Stimulated activated CD4-positive, alpha-beta T cell treated with anti-CD3 and anti-CD28 coated beads, TNF-alpha, amount 100 ng/mL, for 1 hour (primary cell): ENCODE measurements at places on chromosomes 12 and 14.

DNA sequence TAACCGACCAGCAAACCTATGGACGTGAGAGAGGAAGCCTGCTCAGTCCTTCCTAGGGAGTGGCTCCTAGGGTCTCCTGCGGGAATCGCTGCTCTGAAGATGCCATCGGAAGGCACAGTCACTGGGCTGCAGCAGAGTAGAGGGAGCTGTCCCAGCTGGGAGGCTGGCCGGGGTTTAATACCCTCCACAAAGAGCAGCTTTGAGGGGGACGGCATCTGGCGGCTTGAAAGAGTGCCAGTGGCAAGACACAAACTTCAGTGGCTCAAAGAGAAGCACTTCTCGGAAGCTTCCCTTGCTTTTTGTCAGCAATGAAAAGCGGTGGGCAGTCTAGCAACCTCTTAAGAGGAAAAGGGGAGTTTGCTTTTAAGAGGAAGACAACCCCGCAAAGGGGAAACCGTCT is 114.6 kb downstream of the TMEM132C start:
- no peak for DNase-seq

GRCh38 chr12:98238515-98239130 is 276.8 kb upstream of the TMPO start:
- no peak for DNase-seq

DNA sequence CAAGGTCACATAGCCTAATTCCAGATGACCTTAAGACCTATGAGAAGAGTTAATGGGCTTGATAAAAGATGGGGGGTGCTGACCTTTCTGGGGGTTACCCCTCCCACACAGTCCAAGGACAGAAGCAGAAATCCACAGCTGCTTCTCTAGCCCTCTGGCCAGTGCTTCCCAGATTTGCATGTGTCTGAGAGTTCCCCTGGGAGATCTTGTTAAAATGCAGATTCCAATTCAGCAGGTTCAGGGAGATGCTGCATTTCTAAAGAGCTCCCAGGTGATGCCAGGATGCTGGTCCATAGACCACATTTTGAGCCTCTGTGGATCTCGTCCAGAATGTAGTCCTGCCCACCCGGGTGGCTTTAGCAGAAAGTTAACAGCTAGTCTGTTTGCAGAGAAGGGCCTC is 82.1 kb downstream of the WSCD2 start:
- DNase-seq = no peak

DNA sequence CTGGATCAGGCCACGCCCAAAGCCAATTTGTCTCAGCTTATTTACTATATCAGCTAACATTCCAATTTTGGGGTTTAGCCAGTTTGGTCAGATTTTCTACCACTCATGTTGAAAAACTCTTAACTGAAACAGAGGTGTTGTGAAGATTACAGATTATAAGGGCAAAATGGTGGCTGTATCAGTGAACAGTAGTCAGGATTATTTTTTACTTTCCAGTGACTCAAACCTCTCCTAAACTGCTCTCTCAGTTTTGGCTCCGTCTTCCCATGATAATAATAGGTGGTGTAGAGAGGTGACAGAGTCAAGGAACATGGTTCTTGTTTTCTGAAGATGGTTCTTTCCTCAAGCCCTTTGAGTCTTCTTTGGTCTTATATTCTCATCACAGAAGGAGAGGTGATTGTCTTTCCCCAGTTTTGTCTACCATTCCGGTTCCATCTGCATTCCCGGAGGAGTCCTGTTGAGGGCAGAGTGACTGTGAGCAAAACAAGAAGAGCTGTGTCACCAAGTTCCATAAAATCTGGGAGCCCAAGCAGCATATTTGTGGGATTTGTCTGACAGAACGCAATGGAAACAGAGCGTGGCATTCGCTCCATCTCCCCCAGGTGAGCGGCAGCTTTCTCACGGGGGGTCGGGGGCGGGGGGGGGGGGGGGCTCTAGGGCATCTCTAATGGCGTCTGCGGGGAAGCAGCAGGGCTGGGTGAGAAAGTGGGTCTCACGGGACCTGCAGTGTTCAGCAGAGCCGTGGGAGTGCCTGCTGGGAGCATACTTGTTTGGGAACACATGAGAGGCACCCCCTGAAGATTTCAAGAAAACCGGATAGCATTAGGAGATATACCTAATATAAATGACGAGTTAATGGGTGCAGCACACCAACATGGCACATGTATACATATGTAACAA is 59.1 kb downstream of the TBC1D30 start:
- no peak for DNase-seq

GRCh38 chr12:46383654-46384450 is 11.3 kb upstream of the SLC38A2 start:
- DNase-seq = peak; percentile 38

- no peak for DNase-seq
These were observed 314 bp upstream of the HOTAIR start for GRCh38 chr12:53975064-53975471.

GRCh38 chr12:47021298-47021697 is 58.1 kb upstream of the PCED1B start:
- DNase-seq = no peak

GRCh38 chr12:89663577-89664357 is 44.9 kb downstream of the ATP2B1 start:
- no peak for DNase-seq

GRCh38 chr12:52232203-52232673 is 805 bp upstream of the KRT7 start:
- no peak for DNase-seq

- no peak for DNase-seq
These were observed 7.1 kb downstream of the NCOR2 start for GRCh38 chr12:124560146-124560890.

DNA sequence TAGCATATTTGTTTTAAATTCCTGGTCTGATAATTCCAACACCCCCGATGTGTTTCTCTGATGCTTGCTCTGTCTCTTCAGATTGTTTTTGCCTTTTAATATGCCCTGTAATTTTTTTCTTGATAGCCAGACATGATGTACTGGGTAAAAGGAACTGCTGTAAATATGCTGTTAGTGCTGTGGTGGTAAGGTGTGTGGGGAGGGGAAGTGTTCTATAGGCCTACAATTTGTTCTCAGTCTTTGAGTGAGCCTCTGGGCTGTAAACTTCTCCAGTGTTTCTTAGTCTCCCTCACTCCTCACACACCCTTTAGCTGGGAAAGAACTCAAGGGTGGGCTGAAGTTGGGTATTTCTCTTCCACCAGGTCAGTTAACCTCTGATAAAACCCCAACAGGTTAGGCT is 147.0 kb upstream of the OR4E1 start:
- DNase-seq = no peak

DNA sequence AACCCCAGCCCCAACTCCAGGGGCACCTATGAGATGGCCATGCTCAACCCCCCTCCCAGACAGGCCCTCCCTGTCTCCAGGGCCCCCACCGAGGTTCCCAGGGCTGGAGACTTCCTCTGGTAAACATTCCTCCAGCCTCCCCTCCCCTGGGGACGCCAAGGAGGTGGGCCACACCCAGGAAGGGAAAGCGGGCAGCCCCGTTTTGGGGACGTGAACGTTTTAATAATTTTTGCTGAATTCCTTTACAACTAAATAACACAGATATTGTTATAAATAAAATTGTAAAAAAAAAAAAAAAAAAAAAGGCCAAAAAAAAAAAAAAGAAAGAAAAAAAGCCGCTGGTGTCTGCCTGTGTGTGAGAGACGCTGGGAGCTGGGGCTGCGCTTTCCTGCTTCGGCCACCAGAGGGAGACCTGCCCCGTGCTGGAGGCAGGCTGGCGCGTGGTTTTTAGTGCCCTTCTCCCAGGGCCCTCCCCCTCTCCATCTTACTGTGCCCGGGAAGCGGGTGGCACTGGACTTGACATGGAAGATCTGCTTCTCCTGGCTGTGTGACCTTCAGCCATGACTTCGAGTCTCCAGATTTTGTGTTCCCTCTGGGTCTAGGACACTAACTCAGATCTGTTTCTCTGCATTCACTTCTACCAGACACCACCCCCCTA is 3.4 kb upstream of the NXPH4 start:
- DNase-seq = peak; percentile 73

DNA sequence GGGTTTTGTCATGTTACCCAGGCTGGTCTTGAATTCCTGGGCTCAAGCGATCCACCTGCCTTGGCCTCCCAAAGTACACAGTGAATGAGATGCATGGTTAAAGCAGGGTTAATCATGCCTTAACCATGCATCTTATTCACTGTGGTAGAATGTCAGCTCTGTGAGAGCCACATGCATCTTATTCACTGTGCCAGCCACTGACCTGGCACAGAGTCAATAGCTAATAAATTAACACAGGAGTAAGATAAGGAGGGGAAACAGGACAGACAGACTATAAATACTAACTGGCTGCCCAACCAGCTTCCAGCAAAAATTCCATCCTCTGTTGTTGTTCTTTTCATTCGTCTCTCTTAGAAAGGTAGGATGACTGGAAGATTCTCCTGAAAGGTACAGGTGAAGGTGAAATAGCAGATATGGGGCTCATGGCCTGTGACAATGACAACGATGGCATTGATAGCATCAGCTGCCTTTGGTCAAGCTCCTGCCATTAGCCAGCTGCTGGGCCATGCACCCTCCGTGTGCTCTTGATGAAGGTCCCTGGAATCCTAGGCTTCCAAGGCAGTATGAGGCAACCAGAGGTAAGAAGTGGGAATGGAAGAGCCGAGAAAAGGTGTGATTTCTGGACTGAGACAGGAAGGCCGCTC is 76.6 kb downstream of the ZNF664 start:
- DNase-seq = no peak

DNA sequence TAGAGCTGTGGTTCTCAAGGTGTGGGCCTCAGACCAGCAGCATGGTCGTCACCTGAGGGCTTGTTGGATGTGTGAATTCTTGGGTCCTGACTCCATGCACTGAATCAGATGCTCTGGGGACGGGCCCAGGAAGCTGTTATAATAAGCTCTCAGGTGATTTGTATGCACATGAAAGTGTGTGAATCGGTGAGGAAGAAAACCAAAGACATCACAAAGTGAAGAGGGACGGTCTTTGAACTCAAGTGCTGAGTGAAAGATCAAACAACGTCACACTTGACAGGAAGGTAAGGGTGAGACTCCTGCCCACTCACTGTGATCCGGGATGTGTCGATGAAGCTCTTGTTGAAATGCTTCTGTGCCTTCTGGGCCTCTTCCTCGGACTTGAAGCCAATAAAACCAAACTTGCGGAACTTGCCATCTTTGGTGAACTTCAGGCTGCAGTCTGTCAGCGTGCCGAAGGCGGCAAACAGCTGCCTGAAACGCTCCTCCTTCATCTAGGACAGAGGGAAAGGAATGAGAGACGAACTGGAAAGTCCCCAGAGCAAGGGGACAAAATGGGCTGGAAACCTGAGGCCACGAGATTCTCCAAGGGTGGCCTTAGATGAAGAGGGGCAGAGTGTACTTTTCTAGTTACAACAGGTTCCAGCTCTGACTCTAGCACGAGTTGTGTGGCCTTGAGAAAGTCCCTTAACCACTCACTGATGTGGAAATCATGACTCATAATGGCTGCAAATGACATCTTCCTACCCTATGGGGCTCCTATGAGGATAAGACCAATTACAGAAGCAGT is 4.0 kb downstream of the RBM19 start:
- peak; percentile 14 for DNase-seq

GRCh38 chr12:76698966-76699365 is 64.9 kb upstream of the ZDHHC17 start:
- no peak for DNase-seq

DNA sequence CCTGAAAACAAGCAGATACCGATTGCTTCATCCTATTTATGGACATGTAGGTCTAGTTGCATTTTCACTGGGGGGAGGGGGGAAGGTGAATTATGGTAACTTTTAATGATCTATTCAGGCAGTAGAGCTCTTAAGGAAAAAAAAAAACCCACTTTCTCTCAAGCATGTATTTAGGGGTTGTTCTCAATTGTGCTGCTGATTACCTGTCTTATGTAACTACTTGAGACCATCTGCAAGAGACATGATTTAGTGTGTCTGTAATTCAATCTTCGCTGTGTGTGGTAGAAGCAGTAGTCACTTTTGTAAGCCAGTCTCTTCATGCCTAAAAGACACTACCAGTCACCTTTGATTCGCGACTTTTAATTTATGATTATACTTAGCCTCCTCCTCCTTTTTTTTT is 8.9 kb downstream of the CALM1 start:
- DNase-seq = no peak

- no peak for DNase-seq
These were observed 19.2 kb upstream of the CORO1C start for GRCh38 chr12:108750526-108750925.

GRCh38 chr12:53052419-53053217 is 2.8 kb downstream of the TNS2 start:
- DNase-seq = no peak

- no peak for DNase-seq
These were observed 114.1 kb downstream of the PAPOLA start for GRCh38 chr14:96616161-96616721.

- DNase-seq = no peak
These were observed 191.2 kb upstream of the DIO3 start for GRCh38 chr14:101369916-101370592.

GRCh38 chr12:118061873-118062843 is 1.2 kb upstream of the WSB2 start:
- no peak for DNase-seq

DNA sequence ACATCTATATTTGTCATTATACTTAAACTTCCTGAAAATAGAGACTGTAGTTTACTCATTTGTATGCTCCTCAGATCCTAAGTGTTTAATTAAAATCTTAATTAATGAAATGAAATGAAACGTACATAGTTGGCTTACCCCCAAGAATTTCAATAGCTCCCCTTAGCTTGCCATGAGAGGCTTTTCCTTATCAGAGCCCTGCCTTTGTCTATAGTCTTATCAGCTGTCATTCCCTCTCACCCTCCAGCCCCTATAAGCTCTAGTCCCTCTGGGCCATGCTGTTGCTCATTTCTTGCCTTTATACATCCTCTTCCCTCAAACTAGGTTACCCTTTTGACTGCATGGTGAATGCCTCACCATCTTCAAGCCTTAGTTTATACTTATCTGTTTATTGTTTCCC is 1.1 kb upstream of the RTRAF start:
- no peak for DNase-seq

DNA sequence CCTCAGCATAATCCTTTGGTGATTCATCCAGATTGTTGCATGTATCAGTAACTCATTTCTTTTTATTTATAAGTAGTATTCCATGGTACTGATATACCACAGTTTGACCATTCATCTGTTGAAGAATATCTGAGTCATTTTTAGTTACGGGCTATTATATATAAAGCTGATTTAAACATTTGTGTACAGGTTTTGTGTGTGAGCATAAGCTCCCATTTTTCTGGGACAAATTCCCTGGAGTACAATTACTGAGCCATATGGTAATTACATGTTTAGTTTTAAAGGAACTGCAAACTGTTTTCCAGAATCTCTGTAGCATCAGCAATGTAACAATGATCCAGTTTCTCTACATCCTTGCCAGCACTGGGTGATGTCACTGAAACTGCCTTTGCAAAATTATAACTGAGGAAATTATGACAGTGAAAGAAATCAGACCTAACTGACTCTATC is 236.2 kb upstream of the KRR1 start:
- DNase-seq = no peak

DNA sequence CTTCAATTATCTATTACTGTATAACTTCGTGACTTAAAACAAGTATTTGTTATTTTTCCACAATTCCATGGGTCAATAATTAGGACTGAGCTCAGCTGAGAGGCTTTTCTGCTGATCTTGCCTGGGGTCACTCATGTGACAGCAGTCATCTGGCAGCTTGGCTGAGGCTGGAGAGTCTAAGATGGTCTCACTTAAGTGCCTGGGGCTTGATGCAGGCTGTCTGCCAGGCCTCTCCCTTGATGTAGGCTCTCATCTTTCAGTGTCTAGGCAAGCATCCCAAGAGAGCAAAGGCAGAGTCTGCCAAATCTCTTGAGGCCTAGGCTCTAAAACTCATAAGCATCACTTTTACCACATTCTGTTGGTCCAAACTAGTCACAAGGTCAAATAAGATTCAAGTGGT is 93.2 kb downstream of the NKX2-1 start:
- DNase-seq = no peak
